ENCODE measurements at places on chromosomes 3 and 15.

- DNase-seq = no peak
Observed at GRCh38 chr15:100944244-100944895, 25.2 kb downstream of the LRRK1 start.

DNA sequence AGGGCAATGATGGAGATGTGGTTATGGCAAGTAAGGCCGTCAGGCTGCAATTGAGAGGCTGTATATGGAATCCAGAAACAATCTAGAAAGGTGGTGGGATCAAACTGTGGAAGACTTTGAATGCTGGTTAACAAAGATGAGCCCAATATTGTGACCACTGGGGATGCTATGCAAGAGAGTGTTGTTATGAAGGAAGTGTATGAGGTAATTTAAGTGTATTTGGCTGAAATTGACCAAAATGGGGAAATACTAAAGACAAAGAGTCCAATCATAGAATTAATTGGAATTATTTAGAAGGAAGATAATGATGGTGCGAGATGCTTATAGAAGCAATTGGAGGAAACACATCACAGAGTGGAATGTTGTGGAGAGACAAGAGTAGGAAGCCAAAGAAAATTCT is 24.5 kb downstream of the BTLA start:
- DNase-seq = no peak

- DNase-seq = no peak
Observed at GRCh38 chr3:183884097-183884426, 618 bp downstream of the PARL start.

DNA sequence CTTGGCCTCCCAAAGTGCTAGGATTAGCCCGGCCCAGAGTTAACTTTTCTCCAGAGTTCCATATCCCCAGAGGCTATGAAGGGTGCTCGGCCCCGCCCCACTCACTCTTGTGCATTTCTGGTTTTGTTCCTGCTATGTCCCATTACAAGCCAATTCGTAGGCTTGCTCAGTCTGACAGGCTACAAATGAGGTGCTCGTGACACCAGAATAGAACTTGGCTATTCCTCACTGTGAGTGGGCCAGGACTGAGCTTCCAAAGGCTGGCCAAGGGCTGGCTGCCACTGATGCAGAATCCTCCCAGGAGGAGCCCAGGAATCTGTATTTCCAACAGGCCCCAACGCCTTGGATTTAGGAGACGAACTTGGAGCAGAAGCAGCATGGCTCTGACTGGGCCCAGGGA is 282.7 kb upstream of the C2CD4B start:
- no peak for DNase-seq

GRCh38 chr3:40961104-40961857 is 238.0 kb upstream of the CTNNB1 start:
- DNase-seq = no peak

- DNase-seq = no peak
Observed at GRCh38 chr3:130576375-130577266, 59.6 kb downstream of the COL6A6 start.

DNA sequence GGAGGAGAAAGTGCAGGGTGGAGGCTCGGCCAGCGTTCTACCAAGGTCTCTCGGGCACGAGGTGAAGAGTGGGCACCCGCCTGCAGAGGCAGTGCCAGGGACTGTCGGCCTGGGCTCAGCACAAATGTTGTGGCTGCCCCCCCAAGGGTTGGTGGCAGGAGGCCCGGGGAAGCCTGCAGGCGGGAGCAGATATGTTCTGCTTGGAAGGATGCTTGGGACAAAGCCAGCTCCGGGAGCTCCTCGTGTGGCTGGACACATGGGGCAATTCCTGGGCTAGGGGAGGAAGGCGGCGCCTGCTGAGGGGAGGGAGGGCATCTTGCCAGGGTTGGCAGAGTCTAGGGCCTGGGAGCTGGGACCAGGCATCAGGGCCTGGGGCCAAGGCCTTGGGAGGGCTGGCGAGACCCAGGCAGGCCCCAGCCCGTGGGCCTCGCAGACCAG is 30.4 kb upstream of the FBLN2 start:
- peak; percentile 84 for DNase-seq

- no peak for DNase-seq
Observed at GRCh38 chr15:87597346-87598052, 659.0 kb downstream of the NTRK3 start.

GRCh38 chr3:160076519-160076918 is 87.9 kb downstream of the IL12A start:
- DNase-seq = no peak

- no peak for DNase-seq
Observed at GRCh38 chr3:45116350-45116749, 29.8 kb downstream of the CDCP1 start.

GRCh38 chr3:111758642-111759041 is 100.4 kb upstream of the PHLDB2 start:
- DNase-seq = no peak

DNA sequence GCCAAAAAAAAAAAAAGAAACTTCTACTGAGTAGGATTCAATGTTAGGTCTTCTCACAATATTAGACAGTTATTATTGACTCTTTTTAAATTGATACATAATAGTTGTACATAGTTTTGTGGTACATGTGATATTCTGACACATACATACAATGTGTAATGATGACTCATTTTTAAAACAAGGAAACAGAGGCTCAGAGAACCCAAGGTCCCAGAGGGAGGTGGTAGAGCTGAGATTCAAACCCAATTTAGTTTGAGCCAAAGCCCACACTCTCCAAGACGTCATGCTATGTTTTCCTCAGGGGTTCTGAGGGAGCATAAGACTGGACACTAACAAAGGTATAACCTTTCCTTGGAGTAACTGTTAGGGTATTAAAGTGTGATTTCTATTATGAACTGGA is 40.6 kb downstream of the MYO5C start:
- no peak for DNase-seq

- DNase-seq = no peak
Observed at GRCh38 chr3:32202496-32202895, 36.0 kb upstream of the CMTM8 start.

- no peak for DNase-seq
Observed at GRCh38 chr3:184726497-184726896, 14.6 kb upstream of the MAGEF1 start.

GRCh38 chr3:119347036-119347435 is 52.9 kb downstream of the ARHGAP31 start:
- DNase-seq = no peak

DNA sequence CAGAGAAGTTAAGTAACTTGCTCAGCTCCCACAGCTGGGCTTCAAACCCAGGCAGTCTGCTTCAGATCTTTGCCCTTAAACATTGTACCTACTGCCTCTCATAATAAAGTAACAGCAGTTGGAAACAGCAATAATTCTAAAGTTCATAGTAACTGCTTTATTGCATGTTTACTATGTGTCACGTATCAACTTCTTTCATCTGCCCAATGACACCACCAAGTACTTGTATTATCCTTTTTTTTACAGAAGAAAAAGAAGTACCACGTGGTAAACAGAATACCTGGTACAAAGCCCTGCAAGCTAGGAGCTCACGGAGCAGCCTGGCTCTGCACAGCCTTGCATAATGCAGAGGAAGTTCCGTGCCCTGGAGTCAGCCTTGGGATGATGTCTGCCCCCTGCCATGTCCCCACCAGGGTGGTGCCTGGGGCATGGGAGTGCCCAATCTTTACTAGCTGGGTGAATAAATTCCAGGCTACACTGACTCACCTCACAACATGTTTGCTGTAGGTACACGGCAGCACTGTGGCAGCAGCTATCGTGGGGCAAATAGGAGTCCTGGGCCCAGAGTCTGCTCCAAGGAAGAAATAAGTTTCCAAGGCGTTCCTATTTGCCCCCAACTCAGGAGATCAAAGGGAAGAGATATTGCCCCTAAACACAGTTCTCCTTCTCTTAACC is 77.2 kb downstream of the LDHAL6B start:
- no peak for DNase-seq

DNA sequence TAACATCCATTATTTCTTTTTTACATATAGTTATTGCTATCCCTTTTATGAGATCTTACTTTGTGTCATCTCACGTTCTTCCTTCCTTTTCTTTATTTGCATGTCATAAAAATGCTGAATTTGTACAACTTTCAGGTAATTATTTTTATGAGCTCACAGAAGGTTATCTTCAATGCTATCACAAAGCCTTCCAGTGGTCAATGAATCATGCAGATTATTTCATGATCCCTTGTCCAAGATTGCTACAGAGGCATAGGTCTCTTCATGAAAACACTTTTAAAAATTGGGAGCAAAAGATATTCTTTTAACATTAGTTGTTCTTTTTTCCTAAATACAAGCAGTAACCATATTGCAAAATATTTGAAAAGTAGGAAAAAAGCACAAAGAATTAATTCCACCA is 880.1 kb upstream of the NR2F2 start:
- DNase-seq = no peak

DNA sequence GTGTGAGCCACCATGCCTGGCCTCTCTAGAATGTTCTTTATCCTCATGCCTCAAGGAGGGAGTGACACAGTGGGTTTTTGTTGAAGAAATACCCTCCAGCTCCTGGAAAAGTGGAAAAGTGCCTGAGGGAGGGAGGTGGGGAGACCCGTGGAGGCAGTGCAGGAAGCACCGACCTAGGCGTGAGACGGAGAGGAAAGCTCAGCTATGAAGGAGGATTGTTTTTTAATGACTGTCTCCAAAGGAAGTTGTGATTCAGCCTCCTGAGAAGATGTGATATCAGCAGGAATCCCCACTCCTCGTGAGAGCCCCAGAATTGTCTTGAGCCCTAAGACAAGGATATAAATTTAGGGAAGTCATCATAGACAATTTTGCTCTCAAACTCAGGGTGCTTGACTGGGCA is 21.7 kb downstream of the RPLP1 start:
- no peak for DNase-seq

- no peak for DNase-seq
Observed at GRCh38 chr3:164351131-164351530, 727.2 kb downstream of the SI start.

DNA sequence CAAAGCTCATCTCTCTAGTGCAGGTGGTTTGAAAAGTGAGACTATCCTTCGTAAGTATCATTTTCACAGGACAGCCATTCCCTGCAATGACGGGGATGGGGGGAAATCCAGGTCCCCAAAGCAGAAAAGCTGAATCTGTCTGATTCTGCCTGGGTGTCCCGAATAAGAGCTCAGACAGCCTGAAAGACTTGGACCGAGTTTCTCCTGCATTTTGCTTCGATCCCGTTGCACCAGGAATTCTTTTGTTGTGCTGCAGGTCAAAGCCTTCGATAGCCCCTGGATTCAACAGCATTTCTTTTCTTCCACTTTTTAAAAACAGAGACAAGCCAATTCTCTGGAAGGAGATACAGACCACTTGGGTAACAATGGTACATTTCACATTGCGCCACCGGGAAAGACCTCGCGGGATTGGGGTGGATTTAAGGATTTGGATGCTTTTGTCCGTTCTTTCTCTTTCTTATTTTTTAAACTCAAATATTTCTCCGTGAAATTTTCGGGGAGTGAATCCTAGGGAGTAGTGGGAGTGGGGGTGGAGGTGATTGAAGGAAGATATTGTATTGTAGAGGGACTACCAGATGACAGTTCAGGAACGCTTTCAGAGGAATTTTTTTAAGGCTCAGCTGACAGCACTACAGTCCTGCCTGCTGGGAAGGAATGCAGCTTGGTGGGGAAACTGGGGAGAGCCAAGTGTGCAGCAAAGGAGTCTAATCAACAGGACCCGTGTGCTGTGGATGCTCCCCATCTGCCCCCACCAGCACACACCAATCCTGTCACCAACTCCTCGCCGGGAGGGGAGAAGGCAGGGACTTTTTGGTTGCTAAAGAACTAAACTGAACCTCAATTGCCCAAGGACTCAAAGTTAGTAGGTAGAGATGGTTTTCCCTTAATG is 2.6 kb downstream of the SLITRK3 start:
- DNase-seq = no peak

DNA sequence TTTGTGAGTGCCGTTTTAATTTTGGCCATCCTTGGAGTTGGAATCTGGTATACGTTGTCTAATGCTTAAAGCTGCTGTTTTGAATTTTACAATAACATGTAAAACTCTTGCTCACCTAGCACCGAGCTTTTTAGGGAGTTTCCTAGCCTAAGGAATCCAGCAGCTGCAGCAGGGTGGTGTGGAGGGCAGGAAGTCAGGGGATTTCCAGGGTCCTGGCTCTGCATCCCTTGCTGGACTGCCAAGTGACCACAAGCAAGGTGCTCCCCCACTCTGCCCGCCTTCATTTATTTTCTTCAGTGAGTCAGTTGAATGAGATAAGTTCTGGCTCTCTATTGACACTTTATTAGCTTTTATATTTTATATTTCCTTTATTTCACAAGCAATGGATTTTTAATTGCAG is 113.7 kb downstream of the ATG7 start:
- DNase-seq = peak; percentile 67

GRCh38 chr3:109784852-109785631 is 447.7 kb upstream of the DPPA4 start:
- no peak for DNase-seq

GRCh38 chr3:107772016-107772415 is 249.3 kb downstream of the BBX start:
- DNase-seq = no peak

DNA sequence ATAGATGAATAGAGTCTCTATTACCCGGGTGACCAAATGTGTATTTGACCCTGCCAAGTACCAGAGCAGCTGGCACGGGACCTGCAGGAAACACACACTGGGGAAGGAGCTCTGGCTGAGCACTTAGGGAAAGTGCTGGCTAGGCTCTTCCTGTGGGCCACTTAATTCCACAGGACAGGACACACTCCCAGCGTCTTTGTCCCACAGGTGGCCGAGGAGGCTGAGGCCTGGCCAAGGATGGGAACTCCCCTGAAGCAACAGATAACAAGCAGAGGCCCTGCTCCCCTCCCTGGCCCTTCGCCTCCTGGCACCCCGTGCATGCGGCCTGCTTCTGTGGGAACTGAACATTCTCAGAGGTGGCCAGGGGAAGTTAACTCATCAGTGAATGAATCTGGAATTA is 180.8 kb downstream of the ATP10A start:
- peak; percentile 67 for DNase-seq

- no peak for DNase-seq
Observed at GRCh38 chr3:185585518-185585858, 607 bp upstream of the SENP2 start.

DNA sequence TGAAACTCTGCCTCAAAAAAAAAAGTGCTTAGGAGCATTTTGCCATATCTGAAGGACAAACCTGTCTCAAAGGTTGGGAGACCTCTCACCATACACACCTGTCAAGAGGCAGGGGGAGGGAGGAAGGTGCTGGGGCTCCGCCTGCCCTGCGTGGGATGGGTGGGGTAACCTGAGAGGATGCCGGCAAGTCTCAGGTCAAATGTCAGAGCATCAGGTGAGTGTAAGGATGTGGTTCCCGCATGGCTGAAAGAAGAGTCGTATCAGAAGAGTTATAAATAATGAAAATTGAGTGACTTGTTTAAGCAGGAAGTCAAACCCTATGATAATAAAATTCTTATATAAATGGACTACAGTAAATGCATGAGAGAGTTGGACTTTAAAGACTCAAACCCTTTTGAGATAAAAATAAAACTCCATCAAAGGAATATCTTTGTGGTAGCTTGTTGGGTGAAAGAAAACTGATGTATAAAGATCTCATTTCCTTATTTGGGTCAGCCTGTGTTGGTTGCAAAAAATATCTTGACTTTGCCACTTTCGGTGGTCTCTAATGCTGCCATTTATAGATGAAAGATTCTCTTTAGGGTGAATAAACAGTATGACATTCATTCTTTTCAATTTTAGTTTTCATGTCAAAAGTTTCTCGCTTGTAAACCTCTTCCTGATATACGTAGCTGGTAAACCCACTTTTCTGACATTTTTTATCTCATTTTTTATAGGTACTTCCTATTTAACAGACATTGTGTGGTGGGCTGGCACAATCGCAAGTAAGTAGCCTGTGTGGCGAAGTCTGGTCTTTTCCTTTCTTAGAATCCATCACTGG is 23.8 kb downstream of the NIPA1 start:
- no peak for DNase-seq

All from femur (tissue), 1 donor.